Coronary artery (tissue), 2 donors: ENCODE measurements at places on chromosomes 7 and 10.
A peak's percentile ranks its signal among the peaks of the same experiment; 100 is the strongest.

DNA sequence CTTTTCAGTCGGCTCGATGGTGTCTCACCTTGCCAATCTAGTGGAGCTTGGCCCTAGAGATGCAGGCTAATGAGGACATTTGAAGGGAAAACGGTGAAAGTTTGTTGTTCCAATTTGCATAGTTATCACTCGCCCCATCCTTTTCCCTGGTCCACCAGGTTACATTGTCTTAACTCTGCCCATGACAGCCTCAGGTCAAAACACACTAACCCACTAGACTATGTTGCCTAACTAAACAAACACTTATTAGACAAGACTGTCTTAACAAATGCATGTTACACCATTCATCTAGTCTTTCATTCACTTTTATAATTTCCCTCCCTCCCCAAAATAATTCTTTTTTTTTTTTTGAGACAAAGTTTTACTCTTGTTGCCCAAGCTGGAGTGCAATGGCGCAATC is 40.7 kb downstream of the USP6NL start:
- no peak for DNase-seq

DNA sequence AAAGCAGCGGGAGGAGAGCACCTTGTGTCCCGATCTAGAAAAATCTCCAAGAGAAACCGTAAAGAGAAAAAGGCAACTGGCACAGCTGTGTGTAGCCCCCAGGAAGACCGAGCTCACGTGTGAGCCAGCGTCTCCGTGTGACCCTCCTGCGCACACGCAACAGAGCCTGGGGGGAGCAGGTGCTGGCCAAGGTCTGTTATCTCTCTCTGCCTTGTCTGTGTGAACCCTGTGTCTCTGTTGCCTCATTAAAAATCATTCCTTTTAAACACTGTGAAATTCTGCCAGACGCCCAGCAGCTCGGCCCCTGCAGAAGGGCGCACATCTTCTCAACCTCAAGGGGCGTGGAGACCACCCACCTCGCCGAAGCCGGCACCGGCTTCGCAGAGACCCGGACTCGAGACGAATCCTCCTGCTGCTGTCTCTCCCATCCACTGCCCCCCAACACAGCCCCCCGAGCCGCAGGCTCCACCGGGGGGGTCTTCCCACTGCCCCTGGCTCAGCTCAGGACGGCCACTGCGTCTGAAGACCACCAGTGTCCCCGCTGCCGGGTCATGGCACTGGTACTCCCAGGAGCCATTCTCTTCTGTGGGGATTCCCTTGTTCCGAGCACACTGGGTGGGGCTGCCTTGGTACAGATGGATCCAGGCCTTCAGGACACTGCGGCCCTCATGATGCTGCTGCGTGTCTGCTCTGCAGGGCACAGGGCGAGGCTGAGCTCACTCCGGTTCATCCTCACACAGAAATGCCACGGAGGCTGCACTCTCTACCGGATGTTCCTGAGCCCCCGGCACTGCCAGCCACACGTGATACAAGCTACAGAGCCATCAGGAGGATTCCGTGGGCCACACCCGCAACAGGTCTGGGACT is 94.3 kb upstream of the DNAAF5 start:
- DNase-seq, result peak; percentile 53

- DNase-seq, result no peak
These were observed 89.8 kb upstream of the NPVF start for GRCh38 chr7:25318047-25318446.

DNA sequence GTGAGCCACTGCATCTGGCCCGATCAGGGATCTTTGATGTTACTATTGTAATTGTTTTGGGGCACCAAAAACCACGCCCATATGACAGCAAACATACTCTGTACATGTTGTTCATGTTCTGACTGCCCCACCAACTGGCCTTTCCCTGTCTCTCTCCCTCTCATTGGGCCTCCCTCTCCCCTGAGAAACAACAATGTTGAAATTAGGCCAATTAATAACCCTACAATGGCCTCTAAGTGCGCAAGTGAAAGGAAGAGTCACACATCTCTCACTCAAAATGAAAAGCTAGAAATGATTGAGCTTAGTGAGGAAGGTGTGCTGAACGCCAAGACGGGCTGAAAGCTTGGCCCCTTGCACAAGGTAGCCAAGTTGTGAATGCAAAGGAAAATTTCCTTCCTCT is 50.3 kb upstream of the SDK1 start:
- no peak for DNase-seq

DNA sequence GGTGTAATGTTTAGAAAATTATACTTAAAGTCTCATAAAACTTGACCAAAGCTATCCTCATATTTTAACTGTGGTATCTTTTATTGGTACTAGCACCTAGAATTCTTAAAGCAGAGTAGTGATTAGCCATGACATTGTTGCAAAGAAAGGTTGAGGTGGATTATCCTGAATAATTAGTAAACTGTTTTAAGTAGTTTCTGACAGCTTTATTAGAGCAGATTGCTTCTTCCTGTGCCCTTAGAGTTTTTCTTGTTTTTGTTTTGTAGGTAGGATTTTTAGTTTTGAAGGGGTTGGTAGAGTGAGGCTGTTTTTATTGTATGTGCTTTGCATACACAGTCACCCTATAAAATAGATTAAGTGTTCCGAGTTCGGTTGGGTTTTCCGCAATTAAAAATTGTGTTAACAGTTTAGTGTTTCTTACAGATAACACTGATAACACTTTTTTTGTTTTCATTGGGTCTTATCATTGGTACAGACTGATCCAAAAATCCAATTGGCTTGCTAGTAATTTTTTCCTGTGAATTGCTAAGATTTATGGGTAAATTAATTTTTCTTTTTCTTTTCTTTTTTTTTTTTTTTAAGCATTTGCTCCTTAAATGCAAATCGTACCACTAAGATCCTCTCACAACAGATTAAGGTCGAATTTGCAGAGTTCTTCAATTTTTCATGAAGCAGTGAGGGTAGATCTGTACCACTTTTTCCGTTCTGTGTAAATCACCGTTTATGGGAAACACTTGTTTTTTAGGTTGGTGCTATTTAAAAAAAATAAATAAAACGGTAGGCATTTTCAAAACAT is 2.1 kb upstream of the PBLD start:
- no peak for DNase-seq
